ENCODE measurements at places on chromosomes 5 and 9. TPM values are rescaled to one million over a fixed set of nuclear protein-coding genes. Genes with fewer than 3 reads are reported as not detected.
A peak's percentile ranks its signal among the peaks of the same experiment; 100 is the strongest.

- no peak overlapping the region for H3K4me3 ChIP-seq
- DNase-seq: no peak
- H3K36me3 ChIP-seq: no peaks in the 10 kb centered on the region
- H3K27me3 ChIP-seq: no peaks in the 10 kb centered on the region
- no peaks in the 10 kb centered on the region for H3K4me1 ChIP-seq
These were observed 409.7 kb downstream of the ADGRV1 start for GRCh38 chr5:90968319-90968718.

- no peak overlapping the region for H3K27ac ChIP-seq
- no peaks in the 10 kb centered on the region for H3K4me1 ChIP-seq
- no peak for DNase-seq
- H3K36me3 ChIP-seq: no peaks in the 10 kb centered on the region
- no peaks in the 10 kb centered on the region for H3K27me3 ChIP-seq
These were observed 493.2 kb downstream of the BNC2 start for GRCh38 chr9:16377311-16377710.

Gene LVRN
- total RNA-seq: 3.0 TPM

Gene PCDH1
- 0.46 TPM for total RNA-seq

Gene SPINK6
- total RNA-seq: not detected

- H3K27me3 ChIP-seq: no peaks in the 10 kb centered on the region
- no peak for DNase-seq
- no peak overlapping the region for H3K27ac ChIP-seq
- no peak overlapping the region for H3K4me3 ChIP-seq
- peaks cover 24% of the 10 kb centered on the region for H3K36me3 ChIP-seq
- H3K4me1 ChIP-seq: no peaks in the 10 kb centered on the region
These were observed 14.4 kb downstream of the EXOC3 start for GRCh38 chr5:457195-457961.

DNA sequence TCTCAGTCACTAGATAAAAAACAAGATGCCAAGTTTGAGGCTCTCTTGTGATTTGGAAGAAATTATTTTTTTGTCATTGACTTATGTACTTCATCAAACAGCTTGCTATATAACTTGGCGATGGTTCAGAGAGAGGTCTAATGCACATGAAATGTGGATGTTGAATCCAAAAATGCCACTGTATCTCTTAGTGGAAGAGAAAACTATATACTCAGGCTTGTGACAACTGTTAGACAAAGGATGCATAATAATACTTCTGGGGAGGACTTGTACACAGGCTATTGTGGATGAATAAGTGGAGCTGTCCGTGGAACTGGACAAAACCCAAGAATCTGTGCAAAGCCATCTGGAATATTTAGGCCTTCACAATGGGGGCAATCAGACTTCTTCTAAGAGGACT is 162.9 kb upstream of the NMUR2 start:
- H3K27ac ChIP-seq: no peak overlapping the region
- no peaks in the 10 kb centered on the region for H3K4me1 ChIP-seq
- no peak overlapping the region for H3K4me3 ChIP-seq

- H3K27ac ChIP-seq: no peak overlapping the region
- DNase-seq: no peak
- H3K36me3 ChIP-seq: no peaks in the 10 kb centered on the region
These were observed 12.9 kb upstream of the FRRS1L start for GRCh38 chr9:109179801-109180523.

GRCh38 chr9:4138180-4138579 is 161.7 kb downstream of the GLIS3 start:
- H3K4me1 ChIP-seq: no peaks in the 10 kb centered on the region
- H3K4me3 ChIP-seq: no peak overlapping the region
- peak; percentile 81 for DNase-seq
- no peak overlapping the region for H3K27ac ChIP-seq
- H3K27me3 ChIP-seq: no peaks in the 10 kb centered on the region
- H3K36me3 ChIP-seq: no peaks in the 10 kb centered on the region

Gene IL33
- not detected for total RNA-seq

GRCh38 chr5:134131165-134131564 is 16.7 kb downstream of the TCF7 start:
- H3K4me1 ChIP-seq: no peaks in the 10 kb centered on the region
- no peak overlapping the region for H3K4me3 ChIP-seq
- DNase-seq: no peak
- H3K27me3 ChIP-seq: no peaks in the 10 kb centered on the region

GRCh38 chr5:165231821-165232508 is 1726.5 kb downstream of the MAT2B start:
- no peak for DNase-seq
- no peaks in the 10 kb centered on the region for H3K36me3 ChIP-seq
- H3K4me1 ChIP-seq: no peaks in the 10 kb centered on the region
- H3K27ac ChIP-seq: no peak overlapping the region

Gene CDKN2A
- 0.25 TPM for total RNA-seq

Gene PCDHGC4
- total RNA-seq: 1.1 TPM

GRCh38 chr9:134333234-134333873 is 7.1 kb downstream of the RXRA start:
- no peak overlapping the region for H3K4me3 ChIP-seq
- H3K4me1 ChIP-seq: peaks cover 32% of the 10 kb centered on the region
- peak overlapping the region; percentile 30 for H3K27ac ChIP-seq
- no peaks in the 10 kb centered on the region for H3K36me3 ChIP-seq
- DNase-seq: no peak

- no peak for DNase-seq
- no peak overlapping the region for H3K27ac ChIP-seq
- no peaks in the 10 kb centered on the region for H3K27me3 ChIP-seq
- no peaks in the 10 kb centered on the region for H3K36me3 ChIP-seq
These were observed 149.6 kb upstream of the DMRT1 start for GRCh38 chr9:691825-692400.

GRCh38 chr9:129400971-129401622 is 219.8 kb downstream of the C9orf50 start:
- no peak overlapping the region for H3K4me3 ChIP-seq
- peak overlapping the region; percentile 13 for H3K27ac ChIP-seq
- no peak for DNase-seq
- peaks cover 27% of the 10 kb centered on the region for H3K4me1 ChIP-seq
- H3K27me3 ChIP-seq: peaks cover 2% of the 10 kb centered on the region

- peak; percentile 86 for DNase-seq
- no peaks in the 10 kb centered on the region for H3K36me3 ChIP-seq
- H3K4me3 ChIP-seq: no peak within 1 kb of the TSS
- peaks cover 94% of the 10 kb centered on the region for H3K27me3 ChIP-seq
- no peak within 1 kb of the TSS for H3K27ac ChIP-seq
These were observed at the start of gene CARTPT for GRCh38 chr5:71719063-71719964. CARTPT (plus strand) TSS chr5:71719275; CDS start chr5:71719294, 19 bp downstream.

Gene GABBR2
- 0.06 TPM for total RNA-seq

Gene GZMA
- not detected for total RNA-seq

Gene LCN2
- not detected for total RNA-seq

DNA sequence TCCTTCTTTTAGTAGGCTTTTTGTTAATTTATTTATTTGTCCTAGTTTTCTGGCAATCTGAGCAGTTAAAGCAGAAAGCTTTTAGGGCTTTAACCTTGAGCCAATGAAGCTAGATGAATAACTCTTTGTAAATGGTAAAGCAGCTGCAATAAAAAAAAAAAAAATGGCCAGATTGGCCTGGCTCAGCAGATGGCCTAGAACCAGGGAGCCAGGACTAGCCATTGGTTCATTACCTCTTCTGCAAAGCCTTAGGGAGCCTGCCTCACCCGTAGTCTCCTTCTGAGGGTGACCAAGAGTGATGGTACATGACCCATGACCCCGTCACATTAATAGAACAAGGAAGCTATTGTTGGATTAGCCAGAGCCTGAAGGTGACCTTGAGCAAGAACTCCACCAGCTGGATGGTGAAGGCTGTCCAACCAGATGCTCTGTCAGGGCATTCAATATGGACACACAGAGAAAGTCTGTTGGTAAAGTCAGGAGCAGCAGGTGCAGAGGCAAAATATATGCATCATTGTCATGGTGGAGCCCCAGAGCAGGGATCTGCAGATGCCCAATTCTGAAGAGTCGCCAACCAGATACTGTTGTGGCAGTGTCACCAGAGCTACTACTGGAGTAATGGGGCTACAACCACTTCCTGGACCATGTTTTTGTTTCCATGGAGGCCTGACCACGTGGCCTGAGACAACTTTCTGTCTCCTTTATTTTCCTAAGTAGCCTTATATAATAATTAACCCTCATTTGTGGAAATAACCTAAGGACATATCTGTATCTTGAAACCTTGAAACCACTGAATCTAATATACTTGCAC is 100.7 kb downstream of the MTX3 start:
- H3K4me1 ChIP-seq: no peaks in the 10 kb centered on the region
- no peaks in the 10 kb centered on the region for H3K27me3 ChIP-seq
- no peak overlapping the region for H3K27ac ChIP-seq
- H3K4me3 ChIP-seq: no peak overlapping the region

- H3K4me1 ChIP-seq: no peaks in the 10 kb centered on the region
- no peak overlapping the region for H3K4me3 ChIP-seq
- no peaks in the 10 kb centered on the region for H3K36me3 ChIP-seq
- peak; percentile 64 for DNase-seq
These were observed 82.4 kb downstream of the PCSK1 start for GRCh38 chr5:96350678-96351077.

Measured in cardiac muscle cell (in vitro differentiated cells and primary cell).